ENCODE measurements at places on chromosomes 5 and 9.

DNA sequence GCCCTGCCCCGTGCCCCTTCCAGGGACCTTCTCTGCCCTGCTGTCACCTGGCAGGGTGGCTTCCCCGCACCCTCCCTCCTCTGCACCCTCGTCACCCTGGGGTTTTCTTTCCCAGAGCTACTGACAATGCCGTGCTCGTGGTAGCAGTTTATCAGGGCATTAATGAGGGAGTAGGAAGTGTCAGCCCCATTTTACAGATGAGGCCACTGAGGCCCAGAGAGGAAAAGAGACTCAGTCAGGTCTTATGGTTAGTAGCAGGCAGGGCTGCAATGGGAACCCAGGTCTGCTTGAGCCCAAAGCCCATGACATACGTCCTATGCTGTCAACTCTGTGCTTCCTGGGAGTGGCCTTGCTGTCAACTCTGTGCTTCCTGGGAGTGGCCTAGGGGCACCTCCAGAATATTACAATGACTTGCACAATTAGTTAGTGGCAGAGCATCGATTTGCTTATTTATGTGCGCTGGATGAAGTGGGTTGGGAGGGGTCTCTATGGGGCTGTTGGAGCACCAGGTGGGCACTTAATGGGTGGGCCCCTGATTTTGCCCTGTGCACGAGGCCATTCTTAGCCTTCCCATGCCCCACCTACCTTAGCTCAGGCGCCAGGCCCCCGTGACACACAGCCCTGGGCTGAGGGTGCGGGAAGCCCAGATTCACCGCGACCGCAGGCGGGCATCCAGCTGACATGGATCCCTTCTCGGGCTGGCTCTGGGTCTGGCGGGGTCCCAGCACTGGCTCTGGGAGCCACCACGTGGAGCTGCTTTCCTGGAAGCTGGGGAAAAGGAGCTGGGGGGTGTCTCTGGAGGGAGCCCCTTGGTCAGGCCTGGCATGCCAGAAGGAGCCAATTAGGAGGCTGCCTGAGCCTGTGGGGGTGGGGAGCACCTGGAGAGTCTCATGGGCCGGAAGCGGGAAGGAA is 82.0 kb upstream of the ORM1 start:
- no peak for DNase-seq

DNA sequence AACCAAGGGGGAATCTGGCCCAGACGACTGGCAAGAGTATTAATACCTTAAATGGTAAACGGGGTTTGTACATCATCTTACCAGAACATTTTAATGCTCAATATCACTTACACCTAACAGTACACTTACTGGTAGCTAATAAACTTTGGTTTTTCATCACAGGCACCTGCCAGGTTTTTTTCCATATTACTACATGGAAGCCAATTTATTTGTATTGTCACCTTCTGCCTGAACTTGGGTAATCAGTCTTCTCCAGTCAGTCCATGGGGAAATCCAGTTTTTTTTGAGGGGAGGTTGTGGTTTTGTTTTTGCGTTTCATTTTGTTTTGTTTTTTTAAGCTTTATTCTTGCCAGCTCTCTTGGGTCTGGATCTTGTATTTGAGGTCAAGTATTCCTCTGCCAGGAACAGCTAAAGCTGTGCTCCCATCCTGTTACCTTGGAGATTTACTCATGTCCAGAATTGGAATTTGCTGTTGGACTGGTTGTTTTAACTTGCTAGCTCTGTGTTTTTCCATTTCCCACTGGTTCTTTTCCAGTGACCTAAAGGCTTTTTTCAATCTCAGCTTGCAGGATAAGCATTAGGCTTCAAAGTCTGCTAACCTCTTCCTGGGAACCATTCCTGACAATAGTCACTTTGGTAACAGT is 11.1 kb upstream of the NADK2 start:
- DNase-seq = no peak

DNA sequence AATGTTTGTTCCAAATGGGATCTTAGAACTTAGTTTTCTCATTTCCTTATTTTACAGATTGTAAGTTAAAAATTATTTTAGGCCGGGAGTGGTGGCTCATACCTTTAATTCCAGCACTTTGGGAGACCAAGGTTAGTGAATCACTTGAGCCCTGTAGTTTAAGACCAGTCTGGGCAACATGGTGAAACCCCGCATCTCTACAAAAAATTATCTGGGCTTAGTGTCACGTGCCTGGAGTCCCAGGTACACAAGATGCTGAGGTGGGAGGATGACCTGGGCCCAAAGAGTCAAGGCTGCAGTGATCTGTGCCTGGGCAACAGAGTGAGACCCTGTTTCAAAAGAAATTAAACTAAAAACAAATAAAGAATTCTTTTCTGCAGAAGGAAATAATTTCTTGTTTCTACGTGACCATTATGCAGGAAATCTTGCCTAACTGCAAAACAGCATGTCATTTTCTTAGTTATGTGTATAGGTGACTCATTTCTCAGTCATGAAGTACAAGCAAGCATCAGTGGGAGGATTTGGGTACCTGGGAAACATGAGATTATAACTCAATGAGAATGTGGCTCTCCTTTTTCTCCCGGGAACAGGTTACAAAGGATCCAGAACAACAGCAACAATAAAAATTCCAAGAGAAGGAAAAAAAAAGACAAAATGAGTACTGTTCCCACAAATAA is 375.1 kb upstream of the ST8SIA4 start:
- DNase-seq = no peak

DNA sequence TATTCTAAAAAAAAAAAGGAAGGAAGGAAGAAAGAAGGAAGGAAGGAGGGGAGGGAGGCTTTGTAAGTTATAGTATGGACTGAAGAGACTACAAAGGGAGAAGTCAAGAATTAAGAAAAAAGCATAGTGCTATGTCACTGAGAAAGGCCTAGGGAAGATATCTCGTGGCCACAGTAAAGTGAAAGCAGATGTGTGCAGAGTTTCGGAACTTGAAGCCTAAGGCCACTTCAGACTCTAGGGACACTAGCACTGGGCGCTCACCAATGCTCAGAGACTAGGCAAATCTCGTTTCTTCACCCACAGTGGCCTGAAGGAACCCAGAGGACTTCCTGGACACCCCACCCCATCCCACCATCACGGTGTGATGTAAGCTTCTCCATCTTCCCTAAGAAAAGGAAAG is 181.4 kb upstream of the TRPM3 start:
- DNase-seq = no peak

DNA sequence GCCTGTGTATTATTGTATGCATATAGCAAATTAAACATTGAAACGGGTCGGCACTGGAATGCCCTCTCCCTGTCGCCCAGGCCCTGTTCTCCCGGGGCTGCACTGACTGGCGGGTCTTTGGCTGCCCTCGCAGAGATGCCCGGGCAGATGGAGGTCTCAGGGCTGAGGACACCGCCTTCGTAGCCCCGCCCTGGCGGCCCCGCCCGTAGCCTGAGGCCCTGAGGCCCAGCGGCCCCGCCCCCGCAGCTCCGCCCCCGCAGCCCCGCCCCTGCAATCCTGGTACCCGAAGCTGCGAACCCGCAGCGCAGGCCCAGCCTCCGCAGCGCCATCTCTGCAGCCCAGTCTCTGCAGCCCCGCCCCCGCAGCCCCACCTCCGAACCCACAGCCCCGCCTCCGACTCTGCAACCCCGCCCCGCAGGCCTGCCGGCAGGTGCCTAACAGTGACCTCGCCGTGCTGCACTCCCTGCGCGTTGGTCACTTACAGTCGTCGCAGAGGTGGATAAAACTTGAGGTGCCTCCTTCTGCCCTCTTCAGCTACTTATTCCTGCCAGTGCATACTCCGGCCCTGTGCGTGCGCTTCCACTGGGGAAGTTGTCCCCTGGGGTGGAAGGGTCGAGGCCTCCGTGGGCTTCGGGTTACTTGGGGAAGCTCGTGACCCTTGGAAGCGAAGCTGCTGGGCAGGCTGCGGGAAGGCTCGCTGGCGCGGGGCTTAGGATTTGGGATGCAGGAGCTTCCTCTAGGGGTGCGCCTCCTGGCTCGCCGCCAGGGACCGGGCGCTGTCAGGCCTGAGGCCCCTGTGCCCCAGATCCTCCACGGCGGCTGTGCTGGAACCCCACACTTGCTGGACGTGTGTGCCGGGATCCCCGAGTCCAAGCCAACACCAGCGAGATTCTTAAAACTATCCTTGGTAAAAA is 72.3 kb downstream of the ICE1 start:
- DNase-seq = peak; percentile 65

- DNase-seq = no peak
Observed at GRCh38 chr5:125298746-125299379, 552.4 kb upstream of the ZNF608 start.

- DNase-seq = no peak
Observed at GRCh38 chr9:100084128-100084453, 14.7 kb downstream of the ERP44 start.

DNA sequence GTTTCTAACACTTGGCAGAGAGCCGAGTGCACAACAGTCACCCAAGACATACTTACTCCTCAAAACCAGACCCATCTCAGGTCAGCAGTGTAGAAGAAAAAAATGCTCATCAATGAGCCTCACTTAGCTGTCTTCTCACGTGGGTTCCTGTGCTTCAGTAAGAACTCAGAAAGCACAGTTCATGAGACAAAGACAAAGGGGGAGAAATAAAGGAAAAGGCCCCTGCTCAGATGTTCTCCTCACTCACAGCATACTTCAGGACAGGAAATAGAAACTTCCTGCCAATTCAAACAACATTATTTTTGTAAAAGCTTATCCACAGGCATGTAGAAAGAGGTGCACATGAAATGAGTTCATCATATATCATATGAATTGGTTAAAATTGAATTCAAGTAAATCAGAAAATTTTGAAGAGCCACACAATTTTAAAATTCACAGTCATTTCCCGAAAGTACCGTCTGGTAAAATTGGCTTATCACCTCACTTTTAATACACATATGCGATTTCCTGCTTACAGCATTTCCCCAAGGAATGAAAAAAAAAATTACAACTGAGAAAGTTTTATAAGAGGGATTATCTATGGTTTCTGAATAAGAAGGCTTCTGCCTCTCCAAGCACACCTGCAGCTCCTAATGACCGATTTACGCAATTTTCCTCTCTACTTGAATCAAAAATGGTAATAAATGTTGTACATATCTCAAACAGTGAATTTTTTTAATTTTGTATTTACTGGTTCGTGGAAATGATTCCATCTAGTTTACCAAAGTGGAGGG is 328.3 kb downstream of the TMEM167A start:
- no peak for DNase-seq

GRCh38 chr5:78467752-78468357 is 107.4 kb downstream of the SCAMP1 start:
- DNase-seq = no peak

GRCh38 chr9:108356806-108357205 is 499.0 kb downstream of the ACTL7B start:
- no peak for DNase-seq

DNA sequence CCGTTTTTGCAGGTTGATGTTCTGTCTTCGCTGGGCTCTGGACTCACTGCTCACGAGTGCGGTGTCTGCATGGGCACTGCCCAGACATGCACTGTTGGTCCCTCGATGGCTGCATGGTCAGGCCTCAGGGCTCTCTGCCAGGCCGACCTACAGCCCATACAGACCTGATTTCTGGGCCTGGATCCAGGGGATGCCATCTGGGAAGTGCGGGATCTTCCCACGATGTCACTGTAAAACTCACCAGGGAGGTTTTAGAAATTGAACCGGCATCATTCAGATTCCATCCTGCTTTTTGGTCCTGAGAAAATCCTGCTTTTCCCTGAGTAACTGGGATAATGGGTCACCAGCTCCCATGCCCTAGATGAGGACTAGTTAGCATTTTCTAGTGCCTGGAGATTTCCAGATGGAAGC is 9.1 kb downstream of the S1PR3 start:
- no peak for DNase-seq

- DNase-seq = no peak
Observed at GRCh38 chr5:77852514-77853352, 76.6 kb upstream of the TBCA start.

GRCh38 chr5:95191330-95191729 is 93.6 kb downstream of the MCTP1 start:
- DNase-seq = no peak
